ELF-1 (cell line): ENCODE measurements at places on chromosomes 12 and 14.

GRCh38 chr14:83638748-83639504, 1891.0 kb upstream of the FLRT2 start:
- no peak for DNase-seq

GRCh38 chr12:27025116-27025515, 2.8 kb downstream of the MED21 start:
- DNase-seq, result no peak

GRCh38 chr12:2338991-2339431, 286.2 kb downstream of the CACNA1C start:
- no peak for DNase-seq

DNA sequence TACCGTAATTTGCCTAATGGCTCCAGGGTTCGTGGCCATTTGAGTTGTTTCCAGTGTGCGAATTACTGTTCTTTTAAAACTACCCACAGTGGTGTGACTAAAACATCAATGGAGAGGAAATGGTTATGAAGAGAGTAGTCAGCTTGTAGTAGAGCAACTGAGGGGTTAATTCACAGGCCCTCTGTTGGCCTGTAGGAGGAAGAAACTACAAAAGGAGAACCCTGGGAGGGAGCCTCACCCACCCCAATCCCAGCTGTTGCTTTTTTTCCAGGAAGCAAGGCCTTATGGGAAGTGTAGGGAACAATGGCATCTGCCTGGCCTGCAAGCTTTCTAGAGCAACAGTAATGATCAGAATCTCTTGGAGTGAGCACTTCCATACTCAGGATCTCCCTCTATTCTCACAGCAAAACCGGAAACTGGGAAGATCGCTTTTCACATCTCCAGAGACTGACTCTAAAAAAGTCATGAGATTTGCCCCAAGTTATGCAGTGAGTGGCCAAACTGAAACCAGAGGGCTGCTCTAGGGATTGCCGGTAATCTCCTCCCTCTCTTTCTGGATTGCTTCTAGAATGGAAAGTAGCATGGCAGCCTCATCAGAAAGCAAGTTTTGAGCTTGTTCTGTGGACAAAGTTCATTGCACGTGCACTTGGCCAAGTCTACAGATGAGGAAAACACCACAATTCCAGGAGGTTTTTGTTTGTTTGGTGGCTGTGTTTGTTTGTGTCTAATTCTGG, 125.3 kb upstream of the PWP1 start:
- peak; percentile 40 for DNase-seq

DNA sequence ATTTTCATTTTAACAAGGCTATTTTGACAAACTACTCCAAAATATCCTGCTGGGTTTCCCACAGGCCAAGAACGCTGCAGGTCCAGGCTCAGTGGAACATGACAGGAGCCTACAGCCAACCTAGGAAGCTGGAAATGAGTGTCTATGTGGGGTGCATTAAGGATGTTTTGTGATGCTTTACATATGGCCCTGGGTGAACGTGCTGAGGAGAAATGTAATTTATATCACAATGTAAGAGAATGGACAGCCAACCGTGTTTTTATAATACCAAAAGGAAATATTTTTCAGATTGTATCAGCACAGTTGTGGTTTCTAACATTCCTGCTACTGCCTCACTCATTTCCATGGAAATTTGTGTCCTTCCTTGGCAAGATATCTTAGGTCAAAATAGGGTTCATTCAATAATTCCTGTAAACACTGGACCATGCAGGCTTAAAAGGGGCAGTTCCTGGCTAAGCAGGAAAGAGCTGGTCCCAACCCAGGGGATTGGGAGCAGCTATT, 51.5 kb downstream of the ST8SIA1 start:
- DNase-seq, result no peak

- no peak for DNase-seq
Observed at GRCh38 chr14:104898870-104899510, 25.7 kb upstream of the PLD4 start.

DNA sequence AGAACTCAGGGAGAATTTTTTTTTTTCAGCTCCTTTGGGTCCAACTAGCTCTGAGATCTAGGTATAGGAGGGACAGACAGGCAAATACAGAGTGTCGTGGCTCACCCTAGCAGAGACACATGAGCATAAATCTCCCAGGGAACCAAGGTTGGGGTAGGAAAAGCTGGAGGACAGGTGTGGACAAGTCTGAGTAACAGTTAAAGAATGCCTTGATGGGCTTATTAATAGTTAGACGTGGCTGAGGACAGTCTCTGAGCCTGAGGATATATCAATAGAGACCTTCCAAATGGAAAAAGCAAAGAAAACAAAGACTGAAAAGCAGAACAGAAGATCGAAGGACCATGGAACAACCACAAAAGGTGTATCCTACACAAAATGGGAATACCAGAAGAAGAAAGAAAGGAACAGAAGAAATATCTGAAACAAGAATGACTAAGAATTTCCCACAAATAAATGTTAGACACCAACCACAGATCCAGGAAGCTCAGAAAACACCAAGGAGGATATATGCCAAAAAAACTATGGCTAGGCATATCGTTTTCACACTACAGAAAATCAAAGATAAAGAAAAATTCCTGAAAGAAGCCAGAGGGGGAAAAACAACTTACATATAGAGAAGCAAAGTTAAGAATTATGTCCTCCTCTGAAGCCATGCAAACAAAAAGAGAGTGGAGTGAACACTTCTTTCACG, 80.9 kb downstream of the PTPRB start:
- no peak for DNase-seq

DNA sequence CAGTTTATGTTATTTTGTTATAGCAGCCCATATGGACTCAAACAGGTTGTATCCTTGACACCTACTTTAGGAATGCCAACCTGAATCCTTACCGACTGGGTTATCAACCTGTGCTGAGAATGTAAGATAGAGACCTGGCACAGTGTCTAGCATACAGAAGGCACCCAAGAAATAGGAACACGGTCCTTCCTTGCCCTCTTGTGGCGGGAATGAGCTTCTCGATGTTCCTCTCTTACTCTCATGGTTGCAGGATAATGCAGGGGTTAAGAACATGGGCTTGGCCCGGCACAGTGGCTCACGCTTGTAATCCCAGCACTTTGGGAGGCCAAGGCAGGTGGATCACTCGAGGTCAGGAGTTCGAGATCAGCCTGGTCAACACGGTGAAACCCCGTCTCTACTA, 6.5 kb downstream of the C12orf43 start:
- DNase-seq, result peak; percentile 70

- DNase-seq, result no peak
Observed at GRCh38 chr12:28775556-28775955, 373.5 kb upstream of the FAR2 start.

- peak; percentile 7 for DNase-seq
Observed at GRCh38 chr14:35277179-35277578, 15.0 kb upstream of the PSMA6 start.

GRCh38 chr12:52644078-52644415, 8.0 kb downstream of the KRT2 start:
- no peak for DNase-seq

GRCh38 chr14:105905456-105905855, 379.1 kb downstream of the TMEM121 start:
- no peak for DNase-seq

DNA sequence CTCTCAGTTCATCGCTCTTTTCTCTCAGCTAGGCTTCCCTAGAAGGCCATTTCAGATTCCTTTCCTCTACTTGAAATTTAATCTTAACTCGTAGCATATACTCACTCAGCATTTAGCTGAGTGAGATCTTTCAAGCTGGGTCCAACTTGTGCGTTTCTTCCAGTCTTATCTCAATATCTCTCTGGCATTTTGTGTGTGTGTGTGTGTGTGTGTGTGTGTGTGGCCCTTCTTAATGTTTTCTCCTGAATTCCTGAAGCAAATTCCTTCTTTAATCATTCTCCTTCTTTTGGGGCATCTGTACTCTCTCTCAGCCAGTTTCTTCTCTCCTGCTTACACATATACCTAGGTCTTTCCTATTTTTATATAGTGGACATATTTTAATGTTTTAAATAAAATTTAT, 129.1 kb downstream of the KITLG start:
- DNase-seq, result peak; percentile 14

DNA sequence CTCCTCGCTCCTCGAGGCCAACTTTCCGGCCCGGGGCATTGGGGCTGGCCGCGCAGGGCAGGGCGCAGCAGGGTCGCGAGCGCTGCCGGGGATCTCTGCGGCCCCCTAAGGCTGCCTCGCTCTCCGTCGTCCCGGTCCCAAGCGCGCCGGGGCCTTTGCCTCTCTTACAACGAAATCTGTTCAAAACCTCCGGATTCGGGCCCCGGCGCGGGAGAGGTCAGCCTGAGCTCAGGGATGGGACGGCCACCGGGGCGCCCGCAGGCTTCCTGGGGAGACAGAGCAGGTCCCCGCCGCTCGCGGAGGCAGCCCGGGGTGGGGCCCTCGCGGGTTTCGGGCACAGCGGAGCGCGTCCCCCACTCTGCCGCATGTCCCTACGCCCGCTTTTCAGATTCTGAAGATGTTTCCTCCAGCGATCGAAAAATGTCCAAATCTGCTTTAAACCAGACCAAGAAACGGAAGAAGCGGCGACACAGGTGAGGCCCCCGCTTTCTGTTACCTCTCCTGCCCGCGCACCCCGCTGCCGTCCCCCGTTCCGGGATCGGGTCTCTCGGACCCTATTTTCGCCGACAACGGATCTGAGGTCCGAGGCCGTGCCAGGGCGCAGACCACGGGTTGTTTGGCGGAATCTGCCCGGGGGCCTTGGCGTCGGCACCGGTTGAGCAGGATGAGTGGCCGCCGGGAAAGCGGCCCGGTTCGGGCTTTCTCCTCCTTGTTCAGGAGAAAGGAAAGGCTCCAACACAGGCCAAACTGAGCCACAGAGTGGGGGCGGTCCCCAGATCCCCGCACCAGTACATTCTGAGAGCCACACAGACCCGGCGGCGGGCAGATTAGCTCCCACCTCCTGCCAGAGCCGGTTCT, 1.8 kb downstream of the VSX2 start:
- peak; percentile 85 for DNase-seq

GRCh38 chr12:114439261-114439683, 33.3 kb upstream of the TBX5 start:
- peak; percentile 39 for DNase-seq

GRCh38 chr12:1885599-1886245, 32.7 kb downstream of the CACNA2D4 start:
- DNase-seq, result no peak

DNA sequence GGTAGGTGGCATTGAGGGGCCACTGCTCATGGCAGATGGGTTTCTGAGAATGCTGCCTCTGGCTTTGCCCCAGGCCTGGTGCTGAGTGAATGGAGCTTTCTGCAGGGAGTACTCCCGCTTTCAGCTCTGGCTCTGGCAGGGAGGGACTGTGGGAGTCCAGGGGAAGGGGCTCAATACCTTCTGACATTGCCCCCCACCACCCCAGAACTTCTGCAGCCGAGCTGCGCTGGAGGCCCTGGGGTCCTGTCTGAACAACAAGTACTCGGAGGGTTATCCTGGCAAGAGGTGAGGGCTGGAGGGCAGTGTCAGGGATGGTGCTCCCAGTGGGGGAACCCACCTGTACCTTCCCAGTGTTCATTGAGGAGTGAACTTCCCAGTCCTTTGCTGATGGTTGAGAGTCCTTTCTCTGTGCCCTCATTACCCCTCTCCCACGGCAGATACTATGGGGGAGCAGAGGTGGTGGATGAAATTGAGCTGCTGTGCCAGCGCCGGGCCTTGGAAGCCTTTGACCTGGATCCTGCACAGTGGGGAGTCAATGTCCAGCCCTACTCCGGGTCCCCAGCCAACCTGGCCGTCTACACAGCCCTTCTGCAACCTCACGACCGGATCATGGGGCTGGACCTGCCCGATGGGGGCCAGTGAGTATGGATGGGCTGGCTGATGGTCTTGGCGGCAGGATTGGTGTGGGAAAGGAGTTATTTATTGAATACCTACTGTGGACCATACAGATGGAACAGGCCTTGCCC, 1.9 kb downstream of the SHMT2 start:
- DNase-seq, result no peak

GRCh38 chr12:10389904-10390303, at the start of gene KLRK1:
TSS of gene KLRK1 (minus strand) at chr12:10390041. CDS start at chr12:10388810, 1,231 bp downstream.
- DNase-seq, result no peak

GRCh38 chr14:55131370-55132137, 2.5 kb downstream of the LGALS3 start:
- no peak for DNase-seq
